Fibroblast of the aortic adventitia (primary cell): ENCODE measurements at places on chromosomes 6 and 20.
A peak's percentile ranks its signal among the peaks of the same experiment; 100 is the strongest.

GRCh38 chr6:141394565-141395051 is 738.1 kb upstream of the GJE1 start:
- no peak for DNase-seq

- no peak for DNase-seq
These were observed 36.2 kb downstream of the FYN start for GRCh38 chr6:111837007-111837406.

DNA sequence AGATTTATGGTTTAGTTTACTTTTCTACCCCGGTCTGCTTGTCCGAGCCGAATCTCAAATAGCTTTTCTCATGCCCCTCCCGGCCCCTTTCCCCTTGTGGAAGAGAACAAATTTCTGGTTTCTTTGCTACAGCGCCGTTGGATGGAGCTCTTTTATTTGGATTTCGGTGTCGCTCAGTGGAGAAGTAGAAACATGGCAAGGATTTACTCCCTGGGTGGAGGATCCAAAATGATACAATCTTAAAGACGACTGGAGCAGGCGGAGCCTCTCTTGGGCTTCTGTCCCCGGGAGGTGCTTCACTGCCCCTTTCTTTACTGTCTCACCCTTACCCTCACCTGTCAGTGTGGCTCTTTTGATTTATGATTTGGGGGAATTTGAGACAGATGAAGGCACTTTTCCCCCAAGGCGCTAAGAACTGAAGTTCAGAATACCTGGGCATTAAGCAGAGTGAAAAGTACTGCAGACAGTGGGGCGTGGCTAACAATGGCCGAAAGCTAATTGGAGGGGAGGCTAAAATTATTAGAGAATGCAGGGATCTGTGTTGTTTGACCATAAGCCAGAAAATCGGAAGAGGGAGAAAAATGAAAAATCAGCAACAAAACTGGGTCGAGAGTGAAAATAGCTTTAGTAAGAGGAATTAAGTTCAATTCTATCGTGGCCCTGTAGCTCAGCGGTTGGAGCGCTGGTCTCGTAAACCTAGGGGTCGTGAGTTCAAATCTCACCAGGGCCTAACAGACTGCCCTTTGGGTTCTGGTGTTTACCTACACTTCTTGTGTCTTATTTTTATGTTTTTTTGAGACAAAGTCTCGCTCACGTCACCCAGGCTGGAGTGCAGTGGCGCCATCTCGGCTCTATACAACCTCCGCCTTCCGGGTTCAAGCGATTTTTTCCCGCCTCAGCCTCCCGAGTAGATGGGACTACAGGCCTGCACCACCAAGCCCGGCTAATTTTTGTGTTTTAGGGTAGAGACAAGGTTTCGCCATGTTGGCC is 145.1 kb upstream of the ZNF184 start:
- peak; percentile 45 for DNase-seq

GRCh38 chr6:40398810-40399477 is 188.2 kb downstream of the LRFN2 start:
- no peak for DNase-seq

DNA sequence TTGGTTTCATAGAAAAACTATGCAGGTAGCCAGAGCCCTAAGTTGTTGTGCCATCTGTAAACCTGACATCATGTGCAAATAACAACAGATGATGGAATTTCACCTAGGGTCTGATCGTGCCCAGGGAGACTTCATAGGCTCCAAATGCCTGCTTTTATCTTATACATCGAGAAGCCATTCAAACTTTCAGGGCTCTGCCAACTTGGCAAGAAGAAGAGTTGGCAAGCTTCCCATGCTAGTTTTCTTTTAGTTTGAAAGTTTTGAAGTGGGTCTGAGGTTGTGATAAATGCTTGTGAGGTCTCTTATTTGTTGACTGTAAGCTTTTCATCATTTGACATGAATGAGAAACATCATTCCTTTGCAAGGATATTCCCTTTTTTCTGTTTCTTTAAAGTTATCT is 175.4 kb upstream of the FLRT3 start:
- DNase-seq = peak; percentile 21

DNA sequence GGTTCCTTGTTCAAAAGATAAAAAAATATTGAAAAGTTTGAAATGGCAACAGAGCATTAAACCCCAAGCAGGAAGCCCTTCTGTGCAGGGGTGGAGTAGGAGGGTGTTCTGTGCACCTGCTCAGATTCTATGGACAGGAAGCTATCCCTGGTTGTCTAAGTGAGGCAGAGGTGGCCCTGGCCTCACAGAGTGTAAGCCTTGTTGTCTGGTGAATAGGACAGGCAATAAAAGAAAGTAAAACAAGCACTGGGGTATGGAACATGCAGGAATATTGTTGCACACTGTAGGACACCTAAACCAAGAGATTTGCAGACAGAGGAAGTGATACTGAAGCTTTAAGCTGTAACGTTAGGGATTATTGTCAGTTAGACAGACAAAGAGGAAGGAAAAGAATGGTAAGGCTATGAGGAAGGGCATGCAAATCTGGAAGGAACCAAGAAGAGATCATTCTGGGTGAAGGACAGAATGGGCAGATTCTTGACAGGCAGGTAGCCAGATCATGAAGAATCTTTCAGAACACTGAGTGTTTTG is 66.8 kb downstream of the TBC1D7 start:
- no peak for DNase-seq

- DNase-seq = peak; percentile 61
These were observed 14.6 kb downstream of the CD40 start for GRCh38 chr20:46132705-46133120.

GRCh38 chr6:112639391-112639831 is 292.3 kb downstream of the RFPL4B start:
- peak; percentile 54 for DNase-seq

DNA sequence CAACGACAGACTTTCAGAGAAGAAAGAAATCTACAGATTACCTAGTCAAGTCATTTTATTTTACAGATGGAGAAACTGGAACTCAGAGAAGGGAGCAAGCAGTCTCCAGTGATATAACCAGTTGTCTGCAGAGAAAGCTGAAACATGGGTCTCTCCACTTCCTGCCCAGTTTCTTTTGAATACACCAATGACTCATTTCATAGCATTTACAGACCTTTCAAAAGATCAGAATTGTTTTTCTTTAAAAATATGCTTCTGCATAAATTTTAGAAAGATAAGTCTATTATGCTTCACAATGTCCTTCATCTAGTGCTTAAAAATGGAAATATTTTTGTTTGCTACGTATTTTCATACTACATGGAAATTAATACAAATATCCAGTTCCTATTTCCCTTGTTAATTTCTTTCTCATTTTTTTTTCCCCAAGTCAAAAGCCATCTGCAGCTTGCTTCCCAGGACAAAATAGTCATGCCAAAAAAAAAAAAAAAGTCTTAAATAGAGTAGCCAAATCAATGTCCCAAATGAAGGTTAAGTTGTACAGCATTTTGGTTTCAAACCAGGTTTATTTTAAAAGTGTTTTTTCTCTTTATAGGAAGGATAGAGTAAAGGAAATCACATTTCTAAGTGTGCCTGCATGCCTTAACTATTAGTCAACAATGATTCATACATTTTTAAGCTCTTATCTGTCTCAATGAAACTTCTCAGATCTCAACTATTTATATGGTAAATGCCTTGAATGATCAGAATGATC is 36.9 kb downstream of the ARHGAP18 start:
- DNase-seq = peak; percentile 91

- no peak for DNase-seq
These were observed 26.7 kb downstream of the NTSR1 start for GRCh38 chr20:62735331-62735821.

GRCh38 chr6:139020689-139021088 is 7.9 kb upstream of the ABRACL start:
- no peak for DNase-seq

DNA sequence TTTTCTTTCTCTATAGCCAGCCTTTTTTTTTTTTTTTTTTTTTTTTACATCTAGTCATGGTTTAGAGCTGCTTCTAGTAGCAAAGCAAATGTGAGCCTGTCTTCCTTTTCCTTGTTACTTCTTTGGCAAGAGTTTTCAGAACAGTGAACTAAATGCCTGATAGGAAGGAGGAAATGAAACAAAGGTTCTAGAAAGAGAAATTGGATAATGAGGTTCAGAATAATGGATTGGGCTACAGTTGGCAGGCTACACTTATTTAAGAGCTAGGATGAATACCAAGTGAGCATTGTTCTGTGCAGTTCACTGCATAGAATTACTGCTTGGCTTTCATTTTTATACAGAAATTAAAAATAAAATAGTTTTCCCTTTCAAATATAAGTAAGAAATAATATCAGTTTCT is 78.6 kb downstream of the HIVEP1 start:
- DNase-seq = peak; percentile 17

- DNase-seq = no peak
These were observed 64.9 kb downstream of the IRF4 start for GRCh38 chr6:456358-456867.

GRCh38 chr6:130783416-130784107 is 43.6 kb upstream of the SMLR1 start:
- DNase-seq = peak; percentile 56

GRCh38 chr20:44069203-44070011 is 117.6 kb downstream of the JPH2 start:
- DNase-seq = no peak

GRCh38 chr20:41049451-41049850 is 20.8 kb downstream of the TOP1 start:
- no peak for DNase-seq

DNA sequence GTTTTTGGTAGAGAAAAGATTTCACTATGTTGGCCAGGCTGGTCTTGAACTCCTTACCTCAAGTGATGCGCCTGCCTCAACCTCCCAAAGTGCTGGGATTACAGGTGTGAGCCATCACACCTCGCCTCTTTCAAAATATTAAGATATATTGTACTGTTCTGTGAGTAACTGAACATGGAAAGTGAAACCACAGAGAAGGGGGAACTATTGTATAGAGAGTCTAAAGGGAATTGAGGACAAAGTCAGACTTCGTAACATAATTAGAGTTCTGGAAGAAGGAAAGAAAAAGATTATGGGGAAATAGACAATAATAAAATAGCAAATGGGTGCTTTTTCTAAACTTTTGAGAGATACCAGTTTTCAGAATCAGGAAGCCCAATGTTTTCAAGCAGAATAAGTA is 17.4 kb upstream of the AKAP7 start:
- DNase-seq = no peak

GRCh38 chr6:49849213-49849907 is 17.0 kb downstream of the CRISP1 start:
- peak; percentile 61 for DNase-seq

- DNase-seq = no peak
These were observed 69.4 kb upstream of the KIF25 start for GRCh38 chr6:167928111-167928510.

DNA sequence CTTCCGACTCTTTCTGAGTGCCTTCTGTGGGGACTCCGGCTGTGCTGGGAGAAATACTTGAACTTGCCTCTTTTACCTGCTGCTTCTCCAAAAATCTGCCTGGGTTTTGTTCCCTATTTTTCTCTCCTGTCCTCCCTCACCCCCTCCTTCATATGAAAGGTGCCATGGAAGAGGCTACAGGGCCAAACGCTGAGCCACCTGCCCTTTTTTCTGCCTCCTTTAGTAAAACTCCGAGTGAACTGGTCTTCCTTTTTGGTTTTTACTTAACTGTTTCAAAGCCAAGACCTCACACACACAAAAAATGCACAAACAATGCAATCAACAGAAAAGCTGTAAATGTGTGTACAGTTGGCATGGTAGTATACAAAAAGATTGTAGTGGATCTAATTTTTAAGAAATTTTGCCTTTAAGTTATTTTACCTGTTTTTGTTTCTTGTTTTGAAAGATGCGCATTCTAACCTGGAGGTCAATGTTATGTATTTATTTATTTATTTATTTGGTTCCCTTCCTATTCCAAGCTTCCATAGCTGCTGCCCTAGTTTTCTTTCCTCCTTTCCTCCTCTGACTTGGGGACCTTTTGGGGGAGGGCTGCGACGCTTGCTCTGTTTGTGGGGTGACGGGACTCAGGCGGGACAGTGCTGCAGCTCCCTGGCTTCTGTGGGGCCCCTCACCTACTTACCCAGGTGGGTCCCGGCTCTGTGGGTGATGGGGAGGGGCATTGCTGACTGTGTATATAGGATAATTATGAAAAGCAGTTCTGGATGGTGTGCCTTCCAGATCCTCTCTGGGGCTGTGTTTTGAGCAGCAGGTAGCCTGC is 4.8 kb downstream of the PIM1 start:
- no peak for DNase-seq

DNA sequence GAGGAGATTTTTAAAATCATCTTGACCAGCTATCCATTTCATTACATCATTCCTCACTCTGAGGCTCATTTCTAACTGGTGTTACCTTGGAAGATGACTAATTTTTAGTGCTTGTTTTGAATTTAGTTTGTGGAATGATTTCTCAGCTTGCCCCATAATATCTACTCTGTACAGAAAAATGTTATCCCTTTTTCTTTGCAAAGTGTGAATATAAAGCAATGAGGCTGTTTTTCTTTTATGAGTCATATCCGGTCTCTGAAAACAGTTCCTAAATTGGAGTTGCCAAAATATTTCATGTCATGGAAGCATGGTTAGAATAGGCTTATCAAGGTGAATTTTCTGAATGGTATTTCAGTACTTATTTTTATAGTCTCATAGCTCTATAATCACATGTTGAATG is 43.8 kb downstream of the FUT9 start:
- DNase-seq = no peak

GRCh38 chr6:26331218-26332073 is 33.6 kb upstream of the BTN3A2 start:
- peak; percentile 37 for DNase-seq

- peak; percentile 67 for DNase-seq
These were observed 91.9 kb upstream of the CLDN20 start for GRCh38 chr6:155171747-155172449.

GRCh38 chr6:42032366-42032765 is 18.0 kb upstream of the TAF8 start:
- no peak for DNase-seq

GRCh38 chr20:5528261-5528660 is 211.5 kb upstream of the PROKR2 start:
- no peak for DNase-seq

GRCh38 chr6:45697605-45698004 is 318.1 kb downstream of the CLIC5 start:
- peak; percentile 99 for DNase-seq

GRCh38 chr6:11888727-11889126 is 110.1 kb upstream of the ADTRP start:
- no peak for DNase-seq

DNA sequence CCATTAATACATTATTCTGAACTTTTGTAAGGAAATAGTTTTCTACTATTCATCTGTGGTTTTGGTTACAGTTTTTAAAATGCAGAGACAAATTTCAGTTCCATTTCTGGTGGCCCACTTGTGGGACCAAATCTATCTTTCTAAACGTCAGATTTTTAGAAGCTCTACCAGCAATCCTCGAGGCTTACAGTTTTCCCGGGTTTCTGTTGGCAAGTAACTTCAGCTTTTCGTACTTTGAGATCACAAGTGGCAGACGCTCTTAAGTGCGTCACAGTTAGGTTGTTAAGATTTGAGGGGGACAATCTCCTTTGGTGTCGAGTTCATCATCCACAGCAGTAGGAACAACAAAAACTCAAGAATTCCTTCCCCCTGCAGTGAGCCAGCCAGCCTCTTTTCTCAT is 60.0 kb downstream of the JARID2 start:
- no peak for DNase-seq

- DNase-seq = no peak
These were observed 27.9 kb upstream of the SERPINB9 start for GRCh38 chr6:2931055-2931454.

- no peak for DNase-seq
These were observed 587 bp upstream of the BTN3A1 start for GRCh38 chr6:26401389-26401986.

- DNase-seq = no peak
These were observed 83.7 kb upstream of the ZFP64 start for GRCh38 chr20:52275181-52275691.

- DNase-seq = peak; percentile 15
These were observed 81.4 kb downstream of the LAMA2 start for GRCh38 chr6:128964233-128964755.

- no peak for DNase-seq
These were observed 102.6 kb downstream of the SNAP25 start for GRCh38 chr20:10321138-10321717.
